Hepatocyte (in vitro differentiated cells): ENCODE measurements at places on chromosomes 7 and 10. TPM values are rescaled to one million over a fixed set of nuclear protein-coding genes. Genes with fewer than 3 reads are reported as not detected.

GRCh38 chr7:6166443-6166891 lies 106.0 kb downstream of the CYTH3 start:
- H3K36me3 ChIP-seq, result no peaks in the 10 kb centered on the region
- no peak for DNase-seq
- H3K4me3 ChIP-seq, result no peak overlapping the region
- no peaks in the 10 kb centered on the region for H3K4me1 ChIP-seq

- no peaks in the 10 kb centered on the region for H3K36me3 ChIP-seq
- DNase-seq, result no peak
- H3K27ac ChIP-seq, result no peak overlapping the region
- H3K27me3 ChIP-seq, result no peaks in the 10 kb centered on the region
- H3K4me1 ChIP-seq, result no peaks in the 10 kb centered on the region
Measured at GRCh38 chr10:87794285-87794684, 23.7 kb downstream of the ATAD1 start.

- H3K27me3 ChIP-seq, result no peaks in the 10 kb centered on the region
- no peak overlapping the region for H3K27ac ChIP-seq
- no peak overlapping the region for H3K4me3 ChIP-seq
Measured at GRCh38 chr7:94567396-94567795, 57.8 kb downstream of the CASD1 start.

Gene TFEC
- 34.8 and 37.0 TPM in 2 replicates for total RNA-seq

Gene TRIM73
- 0.72 and 5.0 TPM in 2 replicates for total RNA-seq
